Activated CD8-positive, alpha-beta memory T cell treated with anti-CD3 and anti-CD28 coated beads for 36 hours (primary cell): ENCODE measurements at places on chromosomes 6 and 20. TPM values are rescaled to one million over a fixed set of nuclear protein-coding genes. Genes with fewer than 3 reads are reported as not detected.

Gene PNLDC1
- 0.57 TPM for total RNA-seq

Gene UBD
- total RNA-seq = 1.8 TPM

Gene NUP43
- total RNA-seq = 87.4 TPM

Gene GLP1R
- total RNA-seq = 0.15 TPM

Gene BCLAF1
- 233 TPM for total RNA-seq

Gene COL12A1
- total RNA-seq = not detected

Gene ECT2L
- total RNA-seq = not detected

Gene CFB
- total RNA-seq = not detected

Gene BPIFB4
- total RNA-seq = not detected

Gene PBOV1
- not detected for total RNA-seq

Gene RSPH4A
- total RNA-seq = 0.08 TPM

Gene IL20RA
- total RNA-seq = not detected

Gene WFDC11
- not detected for total RNA-seq

Gene TDRD6
- not detected for total RNA-seq

Gene ULBP1
- total RNA-seq = 1.3 TPM

Gene VIP
- total RNA-seq = not detected

Gene NKAPL
- total RNA-seq = 0.30 TPM

Gene ACSS2
- 8.5 TPM for total RNA-seq

Gene MOXD1
- total RNA-seq = 0.08 TPM

Gene ARFGEF3
- total RNA-seq = 0.46 TPM

Gene BPI
- not detected for total RNA-seq

Gene RNF182
- not detected for total RNA-seq

Gene BCAS1
- 0.08 TPM for total RNA-seq

Gene AVP
- not detected for total RNA-seq

Gene SLC25A27
- 1.1 TPM for total RNA-seq

Gene ZDHHC14
- total RNA-seq = 7.2 TPM

Gene IRF4
- total RNA-seq = 662 TPM

Gene ARMC12
- total RNA-seq = 0.42 TPM

Gene BTN1A1
- not detected for total RNA-seq

Gene DYNLT2
- 2.1 TPM for total RNA-seq

Gene LTA
- total RNA-seq = 706 TPM

Gene TPD52L1
- total RNA-seq = 0.34 TPM

Gene FOXS1
- total RNA-seq = not detected

Gene PRDM13
- not detected for total RNA-seq

Gene BACH2
- total RNA-seq = 55.6 TPM

Gene PSMB8
- total RNA-seq = 295 TPM

Gene SLC2A10
- total RNA-seq = 0.04 TPM

Gene PKIB
- total RNA-seq = not detected

Gene CGAS
- total RNA-seq = 43.8 TPM

Gene SEMG1
- total RNA-seq = not detected

Gene ELOVL2
- total RNA-seq = not detected

Gene SLC4A11
- 3.9 TPM for total RNA-seq

Gene KCNK16
- not detected for total RNA-seq

Gene SMIM29
- 22.4 TPM for total RNA-seq

Gene BMP5
- total RNA-seq = not detected

Gene HLA-DRB1
- total RNA-seq = 10.8 TPM

Gene CCN6
- not detected for total RNA-seq

Gene ZKSCAN8
- 14.3 TPM for total RNA-seq

Gene ROS1
- not detected for total RNA-seq

Gene SCP2D1
- not detected for total RNA-seq

Gene KHDC1L
- 0.31 TPM for total RNA-seq

Gene EYA2
- not detected for total RNA-seq

Gene GNMT
- total RNA-seq = 0.59 TPM

Gene KCNQ2
- not detected for total RNA-seq

Gene HTR1E
- not detected for total RNA-seq
